ENCODE measurements at places on chromosomes 3 and 15. TPM values are rescaled to one million over a fixed set of nuclear protein-coding genes. Genes with fewer than 3 reads are reported as not detected.

C3orf20 gene
- 0.06 TPM for total RNA-seq

GHSR gene
- total RNA-seq = 0.40 TPM

CHRM5 gene
- total RNA-seq = 2.3 TPM

TMEM158 gene
- 4.8 TPM for total RNA-seq

IL17RB gene
- 8.4 TPM for total RNA-seq

TMEM212 gene
- 0.22 TPM for total RNA-seq

CKMT1B gene
- total RNA-seq = 17.7 TPM

TP53BP1 gene
- total RNA-seq = 96.0 TPM

TMOD2 gene
- 57.1 TPM for total RNA-seq

POLQ gene
- 2.8 TPM for total RNA-seq

PRICKLE2 gene
- total RNA-seq = 24.2 TPM

BOC gene
- 37.7 TPM for total RNA-seq

ADAMTS9 gene
- total RNA-seq = 74.5 TPM

TGM4 gene
- 0.06 TPM for total RNA-seq

LRTM1 gene
- 0.17 TPM for total RNA-seq

RETNLB gene
- total RNA-seq = not detected

CYP1A2 gene
- not detected for total RNA-seq

MINAR1 gene
- 15.3 TPM for total RNA-seq

ZCWPW2 gene
- 1.6 TPM for total RNA-seq

NFKBIZ gene
- total RNA-seq = 12.3 TPM

JAGN1 gene
- 25.2 TPM for total RNA-seq

NME9 gene
- total RNA-seq = 5.6 TPM

CLSTN2 gene
- 20.7 TPM for total RNA-seq

SLC27A2 gene
- 2.7 TPM for total RNA-seq

SPINT1 gene
- total RNA-seq = 4.5 TPM
